Left kidney (tissue), 8 donors: ENCODE measurements at places on chromosomes 7 and 10. TPM values are rescaled to one million over a fixed set of nuclear protein-coding genes. Genes with fewer than 3 reads are reported as not detected.

The TRUB1 gene
- polyA plus RNA-seq, result 37.4 TPM

The GFRA1 gene
- polyA plus RNA-seq, result 29.8 TPM

The ZNF485 gene
- polyA plus RNA-seq, result 5.5 TPM

The CLDN4 gene
- 56.5 TPM for polyA plus RNA-seq

The HOXA9 gene
- 124 TPM for polyA plus RNA-seq

The EPC1 gene
- polyA plus RNA-seq, result 72.1 TPM

The C10orf143 gene
- polyA plus RNA-seq, result 6.6 TPM

The INHBA gene
- 4.0 TPM for polyA plus RNA-seq

DNA sequence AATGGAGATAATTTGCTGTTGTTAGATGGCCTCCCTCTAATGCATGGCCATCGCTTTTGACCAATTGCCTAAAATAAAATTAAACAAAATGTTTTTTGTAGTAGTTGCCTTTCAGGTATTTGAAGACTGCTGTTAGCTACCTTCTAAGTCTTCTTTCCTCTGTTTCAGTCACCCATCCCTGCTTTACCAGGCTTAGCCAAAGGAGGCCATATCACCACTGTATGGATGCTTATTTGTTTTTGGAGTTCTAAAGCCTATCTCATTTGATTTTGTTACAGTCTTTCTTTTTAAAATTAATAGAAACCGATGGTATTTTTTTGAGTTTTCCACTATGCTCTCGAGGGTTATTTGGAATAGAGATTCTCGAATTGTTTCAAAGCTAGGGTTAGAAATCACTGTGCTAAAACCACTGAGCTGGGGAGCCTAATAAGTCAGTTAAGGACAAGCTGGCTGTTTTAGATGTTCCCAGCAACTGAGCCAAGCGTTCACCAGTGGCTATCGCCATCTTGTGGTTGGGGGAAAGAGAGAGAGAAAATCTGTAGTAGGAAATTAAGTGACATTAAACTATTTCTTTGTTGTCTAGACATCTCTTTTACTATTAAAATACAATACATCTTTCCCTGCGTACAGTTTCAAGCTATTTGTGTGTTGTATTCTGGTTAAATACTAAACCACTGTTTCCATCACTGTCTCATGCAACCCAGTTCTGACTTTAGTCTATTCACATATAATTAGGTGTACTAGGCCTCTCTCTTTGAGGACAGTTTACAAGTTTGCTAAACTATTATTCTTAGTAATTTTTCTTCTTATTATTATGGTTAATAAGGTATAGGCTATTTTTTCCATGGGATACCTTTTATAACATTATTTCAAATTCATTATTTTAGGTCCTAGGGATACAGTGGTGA is 52.2 kb downstream of the GPR158 start:
- peak; percentile 29 for DNase-seq

- DNase-seq, result no peak
Observed at GRCh38 chr7:75591467-75592255, 99.5 kb downstream of the SPDYE5 start.

GRCh38 chr7:130971297-130971696 is 237.3 kb upstream of the KLF14 start:
- no peak for DNase-seq

DNA sequence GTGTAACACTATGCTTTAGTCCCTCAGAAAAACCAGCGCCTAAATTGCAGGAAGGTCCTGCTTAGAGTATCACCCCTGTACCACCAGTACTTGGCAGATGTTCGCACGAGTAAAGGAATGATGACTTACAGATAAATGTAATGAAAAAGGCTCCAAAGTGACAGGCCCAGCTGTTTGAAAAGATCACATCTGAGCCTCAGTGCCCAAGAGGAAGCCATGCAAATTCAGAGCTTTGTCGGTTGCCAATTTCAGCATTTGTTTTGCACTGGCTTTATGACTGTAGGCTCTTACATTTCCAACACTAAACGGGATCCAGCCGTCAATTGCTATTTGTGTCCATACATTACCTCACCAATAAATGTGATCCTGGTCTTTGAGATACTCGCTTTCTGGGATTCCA is 60.6 kb upstream of the GAD2 start:
- DNase-seq, result no peak

DNA sequence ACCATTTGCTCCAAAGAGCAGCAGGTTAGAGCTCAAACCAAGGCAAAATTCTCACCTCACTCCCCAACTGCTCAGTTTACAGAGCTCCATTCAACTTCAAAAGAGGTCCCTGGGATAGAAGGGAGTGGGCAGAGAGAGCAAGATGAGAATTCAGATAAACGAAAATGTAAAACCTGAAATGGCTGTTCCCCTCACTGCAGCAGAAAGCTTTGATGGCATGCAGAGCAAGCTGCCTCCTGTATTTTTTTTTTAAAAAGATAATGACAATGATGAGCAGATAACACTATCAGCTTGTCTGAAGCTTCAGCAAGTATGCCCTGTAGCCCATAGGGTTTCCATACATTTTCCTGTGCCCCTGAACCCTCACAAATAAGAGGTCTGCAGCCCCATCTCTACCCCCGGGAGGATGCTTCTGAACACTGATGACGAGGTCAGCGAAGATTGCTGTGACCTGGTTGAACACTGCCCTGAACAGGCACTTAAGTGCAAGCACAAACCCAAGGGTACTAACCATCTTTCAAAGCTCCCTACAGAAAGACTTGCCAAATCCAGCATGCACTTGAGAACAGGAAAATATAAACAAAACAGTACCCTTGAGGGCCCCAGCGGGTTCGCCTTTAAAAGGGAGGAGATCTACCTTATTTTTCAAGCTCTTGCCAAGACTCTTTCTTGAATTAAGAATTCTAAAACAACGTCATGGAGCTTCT is 81.3 kb downstream of the GLI3 start:
- DNase-seq, result no peak

DNA sequence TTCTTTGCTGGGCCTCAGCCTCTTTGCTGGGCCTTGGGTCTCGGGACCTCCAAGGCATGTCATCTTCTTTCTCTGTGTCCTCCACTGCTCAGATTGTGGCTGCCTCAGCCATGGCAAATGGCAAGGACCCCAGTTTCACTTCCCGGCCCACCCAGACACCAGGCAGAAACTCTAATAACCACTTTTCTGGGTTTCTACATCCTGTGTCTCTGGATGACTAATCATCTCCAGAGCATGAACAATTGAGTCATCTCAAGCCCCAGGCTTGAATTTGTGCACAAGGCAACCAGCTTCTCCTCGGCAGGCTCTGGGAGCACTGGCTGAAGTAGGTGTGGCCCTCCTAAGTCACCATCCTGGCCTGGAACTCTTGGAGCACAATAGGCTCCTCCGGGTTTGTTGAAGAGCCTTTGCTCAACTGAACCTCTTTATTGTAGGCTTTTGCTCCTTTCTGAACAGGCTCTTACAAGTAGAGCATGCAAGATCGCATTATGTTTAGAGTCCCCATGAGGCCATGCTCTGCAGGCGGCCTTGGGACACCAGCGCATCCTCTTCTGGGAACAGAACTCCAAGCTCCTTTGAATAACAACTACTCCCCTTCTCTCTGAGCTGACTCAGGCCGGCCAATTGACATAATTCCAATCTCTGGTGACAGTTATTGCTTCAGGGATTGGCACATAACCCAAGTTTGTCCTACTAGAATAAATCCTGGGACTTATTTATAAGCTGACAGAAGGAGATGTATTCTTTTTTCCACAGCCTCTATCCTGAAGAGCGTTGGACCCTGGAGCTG is 218.1 kb downstream of the WDR11 start:
- DNase-seq, result no peak

DNA sequence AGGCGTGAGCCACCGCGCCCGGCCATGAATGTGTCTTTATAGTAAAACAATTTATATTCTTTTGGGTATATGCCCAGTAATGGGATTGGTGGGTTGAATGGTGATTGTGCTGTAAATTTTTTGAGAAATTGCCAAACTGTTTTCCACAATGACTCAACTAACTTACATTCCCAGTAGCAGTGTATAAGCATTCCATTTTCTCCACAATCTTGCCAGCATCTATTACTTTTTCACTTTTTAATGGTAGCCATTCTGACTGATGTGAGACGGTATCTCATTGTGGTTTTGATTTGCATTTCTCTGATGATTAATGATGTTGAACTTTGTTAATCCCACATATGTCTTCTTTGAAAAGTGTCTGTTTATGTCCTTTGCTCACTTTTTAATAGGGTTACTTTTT is 1187.9 kb downstream of the XPNPEP1 start:
- no peak for DNase-seq

DNA sequence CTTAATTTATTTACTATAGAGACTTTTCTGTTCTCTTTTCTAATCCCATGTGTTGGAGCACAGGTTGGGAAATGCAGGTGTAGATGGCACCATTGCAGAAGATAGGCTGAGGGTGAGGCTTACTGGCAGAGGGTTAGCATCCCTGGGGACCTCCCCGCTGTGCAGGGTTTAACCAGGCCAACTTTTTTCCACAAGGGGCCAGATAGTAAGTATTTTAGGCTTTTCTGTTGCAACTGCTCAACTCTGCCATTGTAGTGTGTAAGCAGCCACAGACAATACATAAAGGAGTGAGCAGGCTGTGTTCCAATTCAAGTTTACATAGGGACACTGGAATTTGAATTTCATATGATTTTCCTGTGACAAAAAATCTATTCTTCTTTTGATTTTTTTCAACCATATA is 34.6 kb upstream of the AOAH start:
- no peak for DNase-seq

- peak; percentile 42 for DNase-seq
Observed at GRCh38 chr7:67593794-67594193, 597.2 kb downstream of the TYW1 start.

- no peak for DNase-seq
Observed at GRCh38 chr7:150986099-150986512, 4.7 kb upstream of the NOS3 start.

- DNase-seq, result no peak
Observed at GRCh38 chr7:100476903-100477870, 1.8 kb downstream of the TSC22D4 start.

- no peak for DNase-seq
Observed at GRCh38 chr7:132291481-132291880, 284.8 kb downstream of the PLXNA4 start.

DNA sequence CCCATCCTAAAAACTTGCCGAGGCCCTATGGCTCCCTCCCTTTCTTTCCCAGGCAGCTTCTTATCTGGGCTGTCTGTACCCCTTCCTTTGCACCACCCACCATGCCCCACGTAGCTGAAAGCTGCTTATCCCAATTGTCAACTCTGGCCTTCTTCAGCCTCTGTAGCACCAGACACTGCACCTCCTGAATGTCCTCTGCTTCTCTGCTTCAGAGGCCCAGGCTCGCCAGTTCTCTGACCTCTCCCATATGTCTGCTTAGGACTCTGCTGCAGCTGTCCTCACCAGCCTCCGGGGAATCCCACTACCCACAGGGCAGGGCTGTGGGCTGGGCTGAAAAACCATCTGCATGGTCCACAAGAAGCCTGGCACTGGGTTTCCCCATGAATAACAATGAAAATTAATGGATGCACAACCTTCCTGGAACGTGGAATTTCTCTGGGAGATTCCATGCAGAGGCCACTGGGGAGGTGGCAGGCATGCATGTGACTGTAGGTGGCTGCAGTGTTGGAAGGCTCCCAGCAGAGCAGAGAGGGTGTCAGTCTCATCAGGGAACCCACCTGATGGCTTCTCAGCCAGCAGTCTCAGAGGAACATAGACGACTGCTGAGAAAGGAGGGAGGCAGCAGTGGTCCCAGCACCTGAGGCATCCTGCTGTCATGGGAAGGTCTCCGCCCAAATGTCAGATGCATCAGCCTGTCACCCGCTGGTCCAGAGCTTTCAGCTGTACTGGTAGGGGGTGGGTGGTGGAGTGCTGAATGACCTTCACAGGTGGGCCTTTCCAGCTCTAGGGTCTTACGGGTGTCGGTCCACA is 16.8 kb upstream of the SH2D4B start:
- DNase-seq, result no peak

- no peak for DNase-seq
Observed at GRCh38 chr10:794382-794956, 105.0 kb upstream of the DIP2C start.

DNA sequence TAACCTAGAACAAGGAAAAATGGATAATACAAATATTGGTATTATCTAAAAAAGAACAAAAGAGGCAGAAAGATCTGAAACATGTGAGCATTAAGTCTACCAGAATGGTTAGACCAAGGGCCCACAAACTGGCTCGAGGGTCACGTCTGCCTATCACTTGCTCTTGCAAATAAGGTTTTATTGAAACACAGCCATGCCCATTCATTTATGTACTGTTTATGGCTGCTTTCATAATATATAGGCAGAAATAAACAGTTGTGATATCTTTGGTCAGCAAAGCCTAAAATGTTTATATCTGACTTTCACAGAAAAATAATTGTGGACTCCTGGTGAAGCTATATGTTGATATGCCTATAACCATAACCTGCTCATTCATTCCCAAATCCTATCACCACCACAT is 71.8 kb downstream of the AASS start:
- no peak for DNase-seq

DNA sequence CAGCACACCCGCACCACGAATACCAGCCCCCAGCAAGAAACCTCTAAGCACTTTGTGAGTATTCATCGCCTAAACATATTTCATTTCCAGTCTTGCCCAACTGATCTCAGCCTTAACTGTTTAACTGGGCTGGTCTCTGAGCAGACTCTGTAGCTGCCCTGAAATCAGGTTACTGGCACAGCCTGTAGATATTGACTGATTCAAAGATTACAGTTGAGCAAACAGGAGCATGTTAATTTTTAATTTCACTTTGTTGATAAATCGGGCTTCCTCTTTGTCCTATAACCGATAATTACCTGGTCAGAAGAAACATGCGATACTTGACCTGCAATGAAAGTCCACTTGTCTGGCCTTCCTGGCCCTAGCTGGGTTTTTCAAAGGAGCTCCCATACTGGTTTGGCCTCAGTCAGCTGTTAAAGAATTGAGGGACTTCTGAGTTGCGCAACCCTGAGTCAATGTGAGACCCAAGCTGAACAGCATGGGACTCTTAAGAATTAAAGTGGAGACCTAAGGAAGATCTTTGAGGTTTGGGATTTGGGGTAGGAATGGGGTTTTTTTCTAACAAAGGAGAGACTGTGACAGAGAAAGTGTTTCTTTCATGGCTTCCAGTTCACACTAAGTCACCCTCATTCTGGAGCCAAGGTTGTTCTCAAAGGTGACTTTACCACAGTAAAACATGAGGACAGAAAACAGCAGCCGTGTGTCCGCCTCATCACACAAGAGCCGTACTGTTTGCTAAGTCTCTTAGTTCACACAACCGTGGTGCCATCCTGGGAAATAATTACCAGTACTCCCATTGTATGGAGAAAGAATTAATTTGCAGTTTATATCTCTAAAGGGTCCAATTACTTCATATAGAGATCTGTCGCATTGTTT is 75.9 kb downstream of the PPP1R3C start:
- DNase-seq, result no peak
